OCI-M1 (cell line): ENCODE measurements at places on chromosomes 3 and 15.

- no peak for DNase-seq
Measured at GRCh38 chr3:42503957-42504333, 1.5 kb downstream of the VIPR1 start.

DNA sequence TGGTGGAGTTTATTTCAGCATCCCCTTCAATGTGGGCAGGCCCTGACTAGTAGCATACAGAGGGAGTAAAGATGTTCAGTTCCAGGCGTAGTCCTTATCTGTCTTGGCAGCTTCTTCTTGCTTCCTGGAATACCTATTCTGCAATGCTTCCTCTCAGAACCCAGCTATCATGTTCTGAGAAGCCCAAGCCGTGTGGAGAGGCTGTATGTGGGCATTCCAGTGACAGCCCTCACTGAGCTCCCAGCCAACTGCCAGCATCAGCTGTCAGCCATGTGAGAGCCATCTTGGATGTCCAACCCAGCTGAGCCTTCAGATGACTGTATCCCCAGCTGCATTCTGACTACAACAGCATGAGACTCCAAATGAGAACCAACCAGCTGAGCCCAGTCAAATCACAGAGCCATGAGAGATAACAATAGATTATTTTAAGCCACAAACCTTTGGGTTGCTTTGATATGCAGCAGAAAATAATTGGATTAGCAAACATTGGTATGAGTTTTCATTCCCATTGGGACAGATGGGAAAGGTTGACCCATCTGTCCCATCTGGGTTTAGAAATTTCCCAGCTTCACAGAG, 8.4 kb upstream of the CMTM7 start:
- peak; percentile 89 for DNase-seq

GRCh38 chr3:12143949-12144504, 14.7 kb downstream of the TIMP4 start:
- DNase-seq = no peak

DNA sequence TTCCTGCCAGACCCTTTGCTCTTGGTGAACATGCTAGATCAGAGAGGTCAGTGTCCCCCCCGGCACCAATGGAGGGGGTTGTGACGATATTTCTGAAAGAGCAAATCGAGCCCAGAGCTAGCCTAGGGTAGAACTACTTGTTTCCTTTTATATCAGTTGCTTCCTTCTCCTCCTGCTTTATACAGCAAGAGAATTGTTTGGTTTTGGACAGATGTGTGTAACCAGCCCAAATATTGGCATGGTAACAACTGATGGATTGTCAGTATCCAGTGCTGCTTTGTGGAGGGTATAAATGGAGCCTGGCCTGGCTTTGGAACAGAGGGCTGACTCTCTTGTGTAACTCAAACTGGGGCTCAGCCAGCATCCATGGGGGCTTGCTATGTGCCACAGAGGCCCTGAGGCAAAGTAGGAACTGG, 27.2 kb downstream of the SNX1 start:
- no peak for DNase-seq

- DNase-seq = peak; percentile 58
Measured at GRCh38 chr15:31325595-31326155, 960 bp upstream of the KLF13 start.
